Activated naive CD8-positive, alpha-beta T cell treated with anti-CD3 and anti-CD28 coated beads, Interleukin-2, amount 50 U/mL, for 16 hours (primary cell): ENCODE measurements at places on chromosomes 12 and 14.

- DNase-seq = no peak
Measured at GRCh38 chr12:117485984-117486839, 124.8 kb upstream of the NOS1 start.

DNA sequence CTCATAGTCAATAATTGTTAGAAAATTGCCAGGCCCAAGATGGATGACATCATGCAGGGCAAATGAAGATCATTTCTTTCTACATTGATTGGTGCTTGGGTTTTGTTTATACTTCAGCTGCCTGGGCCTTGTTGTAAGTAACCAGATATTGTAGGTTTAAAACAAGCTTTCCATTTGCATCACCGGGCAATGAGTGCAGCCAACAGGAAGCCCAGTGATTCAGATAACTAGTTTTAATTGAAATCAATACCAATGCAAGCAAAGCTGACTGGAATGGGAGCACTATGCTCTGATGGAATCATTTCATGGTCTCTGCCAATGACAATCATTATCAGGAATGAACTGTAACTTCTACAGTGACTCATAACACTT lies 279.3 kb downstream of the DUSP6 start:
- DNase-seq = no peak

- no peak for DNase-seq
Measured at GRCh38 chr14:45083617-45083975, 320 bp upstream of the PRPF39 start.

- DNase-seq = no peak
Measured at GRCh38 chr14:68864361-68864750, 71.5 kb upstream of the ZFP36L1 start.

GRCh38 chr14:23522643-23523198 lies 28.8 kb downstream of the ZFHX2 start:
- DNase-seq = no peak

DNA sequence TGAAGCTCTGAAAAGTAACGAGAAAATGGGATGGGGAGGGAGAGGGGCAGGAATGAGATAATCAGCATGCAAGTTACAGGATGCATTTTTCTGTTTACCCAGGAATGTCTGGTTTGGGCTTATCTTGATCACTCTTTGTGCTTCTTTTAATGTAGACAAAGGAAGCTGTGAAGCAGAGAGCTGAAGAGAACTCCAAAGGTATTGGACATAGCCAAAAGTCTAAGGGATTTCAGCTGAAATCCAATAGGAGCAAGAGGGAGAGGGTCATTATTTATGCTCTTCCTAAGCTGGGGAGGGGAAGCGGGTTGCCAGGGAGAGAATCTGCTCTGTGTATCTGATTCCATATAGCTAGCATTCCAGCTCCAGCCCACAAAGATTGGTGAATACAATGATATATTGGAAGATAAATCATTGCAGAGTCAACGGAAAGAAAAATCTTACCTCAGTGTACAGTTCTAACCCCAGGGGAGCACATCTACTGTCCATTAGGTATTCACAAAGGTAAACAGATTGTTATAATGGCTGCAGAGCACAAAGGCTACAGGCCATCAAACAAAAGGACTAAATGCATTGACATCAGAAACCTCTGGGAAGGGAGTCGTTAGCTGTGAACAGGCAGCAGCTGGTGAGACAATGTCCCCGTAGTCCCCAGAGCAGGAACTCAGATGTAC lies 61.0 kb upstream of the PELI2 start:
- DNase-seq = no peak

- no peak for DNase-seq
Measured at GRCh38 chr12:1790444-1790843, 29.9 kb upstream of the LRTM2 start.
